Bladder microvascular endothelial cell (primary cell): ENCODE measurements at places on chromosomes 6 and 20. TPM values are rescaled to one million over a fixed set of nuclear protein-coding genes. Genes with fewer than 3 reads are reported as not detected.

SAMD3 gene
- total RNA-seq = not detected in 2 replicates

MOG gene
- not detected in 2 replicates for total RNA-seq

TTK gene
- total RNA-seq = 12.1 and 18.1 TPM in 2 replicates

PRPF6 gene
- 55.5 and 98.0 TPM in 2 replicates for total RNA-seq

RSPH9 gene
- total RNA-seq = 0.06 and 0.16 TPM in 2 replicates

C6orf136 gene
- 1.8 and 2.5 TPM in 2 replicates for total RNA-seq

ULBP1 gene
- total RNA-seq = 0.16 and 0.25 TPM in 2 replicates

RHAG gene
- total RNA-seq = not detected in 2 replicates

C2 gene
- total RNA-seq = not detected in 2 replicates

PSMG4 gene
- 30.6 and 62.7 TPM in 2 replicates for total RNA-seq

ADAM33 gene
- total RNA-seq = 0.16 TPM in 1 of 2 replicates, not detected in the other

SYTL3 gene
- total RNA-seq = 0.65 and 1.5 TPM in 2 replicates

CDH26 gene
- total RNA-seq = under 0.01 and 0.31 TPM in 2 replicates

IRAK1BP1 gene
- total RNA-seq = 1.8 and 3.8 TPM in 2 replicates

TBXT gene
- total RNA-seq = not detected in 2 replicates

RBM24 gene
- 1.2 and 2.4 TPM in 2 replicates for total RNA-seq

WASF1 gene
- total RNA-seq = 4.5 and 10.4 TPM in 2 replicates

OPN5 gene
- not detected in 2 replicates for total RNA-seq
